RWPE1 (cell line): ENCODE measurements at places on chromosomes 12 and 14.

- no peak for DNase-seq
These were observed 31.3 kb upstream of the TMEM263 start for GRCh38 chr12:106924268-106924861.

DNA sequence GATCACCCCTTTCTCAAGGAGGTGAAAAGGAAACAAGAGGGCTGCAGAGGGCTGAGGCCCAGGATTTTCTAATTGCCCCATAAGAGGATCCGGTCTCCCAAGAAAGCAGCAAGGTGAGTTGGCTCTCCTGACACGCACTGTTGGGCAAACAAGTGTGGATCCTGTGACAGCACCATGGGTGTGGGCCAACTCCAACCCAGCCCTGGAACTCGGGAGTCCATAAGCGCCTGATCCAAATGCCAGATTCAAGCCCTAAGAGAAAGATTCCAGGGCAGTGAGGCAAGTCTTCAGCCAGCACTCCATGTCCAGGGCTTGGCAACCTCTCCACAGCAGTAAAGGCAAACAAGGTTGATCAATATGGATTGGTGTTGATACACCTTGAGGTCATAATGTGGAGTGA, 33.1 kb downstream of the KCNA5 start:
- no peak for DNase-seq

DNA sequence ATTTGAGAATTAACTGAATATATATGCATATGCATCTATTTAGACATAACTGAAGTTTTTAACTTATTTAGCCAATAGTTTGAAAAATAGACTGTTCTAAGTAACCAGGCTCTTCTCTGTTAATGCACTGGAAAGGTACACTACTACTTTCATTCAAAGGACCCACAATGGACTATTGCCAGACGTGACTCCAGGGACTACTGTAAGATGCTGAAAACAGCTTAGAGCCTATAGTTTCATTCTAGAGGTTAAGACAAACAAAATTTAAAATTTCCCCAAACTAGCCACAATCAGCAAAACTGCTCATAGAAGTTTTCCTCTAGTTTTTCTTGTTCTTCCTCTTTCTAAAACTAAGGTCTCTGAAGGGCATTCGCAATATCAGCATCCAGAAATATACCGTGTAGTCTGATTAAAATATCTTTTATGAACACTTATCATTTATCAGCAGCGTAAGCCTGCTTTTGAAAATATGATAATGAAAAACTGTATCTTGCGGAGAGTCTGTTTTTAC, 10.4 kb downstream of the APPL2 start:
- DNase-seq: no peak

DNA sequence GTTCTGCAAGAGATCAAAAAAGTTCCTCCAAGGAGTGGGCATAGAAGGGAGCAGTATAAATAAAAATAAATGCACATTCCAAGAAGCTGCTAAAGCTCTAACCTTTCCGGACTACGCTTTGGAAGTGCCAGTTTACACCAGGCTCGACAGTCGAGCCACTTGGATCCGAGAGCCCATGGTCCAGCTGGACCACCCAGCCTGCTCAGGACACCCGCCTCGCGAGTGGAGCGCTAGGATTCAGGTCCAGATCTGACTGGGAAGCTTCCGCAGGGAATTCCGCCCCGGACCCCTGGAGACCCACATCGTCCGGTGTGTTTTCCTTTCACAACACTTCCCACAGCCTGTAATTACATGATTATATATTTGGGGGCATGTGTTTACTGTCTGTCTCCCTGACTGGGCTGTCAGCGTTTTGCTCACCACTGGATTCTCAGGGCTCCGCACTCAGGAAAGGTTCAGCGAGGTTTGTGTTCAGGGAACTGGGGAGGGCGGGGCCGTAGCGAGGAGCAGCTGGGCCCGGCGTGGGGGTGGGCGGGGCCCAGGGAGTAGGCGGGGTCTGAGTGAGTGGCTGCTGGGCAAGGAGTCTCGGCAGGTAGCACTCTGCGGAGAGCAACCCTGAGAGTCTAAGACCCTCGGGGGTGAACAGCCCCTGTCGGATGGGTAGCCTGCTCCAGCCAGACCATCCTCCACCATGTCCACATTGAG, 52.3 kb upstream of the TMEM263 start:
- DNase-seq: peak; percentile 88

DNA sequence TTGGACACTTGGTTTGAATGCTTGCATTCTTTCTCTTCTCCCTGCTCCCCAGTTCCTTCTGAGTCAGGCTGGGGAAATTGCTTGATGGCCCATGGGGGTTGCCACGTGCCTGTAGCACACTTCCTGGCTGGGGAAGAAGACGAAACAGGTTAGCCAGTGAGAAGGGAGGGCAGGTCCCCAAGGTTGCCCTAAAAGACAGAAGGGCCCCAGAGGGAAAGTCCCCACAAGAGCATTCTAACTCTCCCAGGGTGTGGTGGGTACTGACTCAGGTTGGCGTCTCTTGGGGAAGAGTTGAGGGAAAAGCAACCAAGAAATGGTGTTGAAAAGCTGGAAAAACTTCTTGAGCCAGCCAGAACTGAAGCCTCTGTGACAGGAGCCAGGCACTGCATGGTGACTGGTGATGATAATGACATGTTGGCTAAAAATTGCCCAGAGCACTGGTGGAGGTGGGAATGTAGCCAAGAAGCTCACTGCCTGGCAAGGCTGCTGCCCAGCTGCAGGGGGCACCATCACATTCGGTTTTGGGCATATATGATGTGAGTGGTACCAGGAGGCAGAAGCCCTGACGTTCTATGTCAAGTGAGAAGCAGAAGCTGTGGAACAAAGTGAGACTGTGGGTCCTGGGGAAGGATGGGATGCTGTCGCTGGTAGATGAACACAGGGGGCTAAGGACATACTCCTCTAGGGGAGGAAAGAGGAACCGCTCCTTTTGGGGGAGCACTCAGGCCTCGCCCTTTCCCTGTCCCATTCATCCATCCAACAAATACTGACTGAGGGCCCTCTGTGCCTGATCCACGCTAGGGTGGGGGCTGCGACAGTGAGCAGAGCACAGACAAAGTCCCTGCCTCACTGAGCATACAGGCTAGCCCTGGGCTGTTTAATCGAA, 8.1 kb upstream of the RABGGTA start:
- no peak for DNase-seq

DNA sequence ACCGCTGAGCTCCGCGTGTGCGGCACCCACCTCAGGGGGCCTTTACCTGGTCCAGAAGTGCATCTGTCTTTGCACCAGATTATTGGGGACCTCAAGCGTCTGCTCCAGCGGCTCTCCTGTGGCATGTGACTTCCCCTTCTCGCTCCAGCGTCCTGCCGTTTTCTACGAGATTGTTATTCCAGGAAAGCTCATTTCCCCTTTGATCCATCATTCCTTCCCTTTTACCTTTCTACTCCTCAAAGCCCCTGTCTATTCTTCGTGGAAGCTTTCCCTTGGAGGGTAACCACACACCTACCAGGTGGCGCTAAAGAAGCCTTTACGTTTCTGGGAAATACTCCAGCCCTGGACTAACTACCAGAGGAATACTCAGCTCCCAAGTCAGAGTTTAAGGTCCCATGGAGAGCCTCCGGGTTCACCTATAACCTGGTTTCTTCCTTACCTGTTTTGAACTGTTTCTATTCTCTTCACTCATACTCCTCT, 1.5 kb downstream of the FKBP4 start:
- DNase-seq: peak; percentile 32

- DNase-seq: no peak
These were observed 405.0 kb upstream of the TMTC1 start for GRCh38 chr12:30188602-30189326.

DNA sequence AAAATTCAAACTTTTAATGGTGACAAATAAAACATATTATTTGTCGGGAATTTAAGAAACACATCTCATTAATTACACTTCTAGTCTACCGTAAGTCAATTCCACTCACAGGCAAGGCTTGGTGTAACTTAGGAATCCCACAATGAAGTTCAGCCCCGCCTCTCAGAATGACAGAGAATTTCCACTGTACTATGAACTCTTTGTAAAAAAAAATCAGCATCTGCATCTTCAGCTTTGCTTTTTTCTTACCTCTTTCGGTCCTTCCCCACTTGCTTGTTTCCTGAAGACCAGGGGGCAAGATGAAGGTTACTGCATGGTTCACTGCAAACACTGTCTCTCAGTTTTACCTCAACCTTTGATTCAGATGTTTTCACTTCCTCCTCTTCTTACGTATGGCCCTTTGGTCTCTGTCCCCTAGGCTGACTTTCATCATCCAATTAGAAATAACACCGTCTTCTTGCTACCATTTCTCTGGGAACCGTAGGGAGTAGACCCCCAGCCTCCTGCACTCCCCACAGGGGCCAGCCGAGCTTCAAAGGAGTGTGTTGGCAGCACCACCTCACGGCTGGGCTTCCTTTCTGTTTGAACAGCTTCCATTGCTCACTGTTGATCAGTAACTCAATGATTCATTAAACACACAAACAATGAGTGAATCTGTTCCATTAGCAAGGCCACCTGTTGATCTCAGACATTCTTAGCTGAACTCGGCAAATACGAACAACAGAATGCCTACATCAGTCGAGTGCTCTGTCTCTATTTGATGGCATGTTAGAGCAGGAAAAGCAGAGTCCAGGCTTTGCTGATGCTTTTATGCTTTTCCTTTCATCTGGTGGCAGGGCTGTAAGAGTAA, 343.0 kb downstream of the BMP4 start:
- peak; percentile 53 for DNase-seq

GRCh38 chr12:5904969-5905368, 40.1 kb downstream of the ANO2 start:
- DNase-seq: no peak

DNA sequence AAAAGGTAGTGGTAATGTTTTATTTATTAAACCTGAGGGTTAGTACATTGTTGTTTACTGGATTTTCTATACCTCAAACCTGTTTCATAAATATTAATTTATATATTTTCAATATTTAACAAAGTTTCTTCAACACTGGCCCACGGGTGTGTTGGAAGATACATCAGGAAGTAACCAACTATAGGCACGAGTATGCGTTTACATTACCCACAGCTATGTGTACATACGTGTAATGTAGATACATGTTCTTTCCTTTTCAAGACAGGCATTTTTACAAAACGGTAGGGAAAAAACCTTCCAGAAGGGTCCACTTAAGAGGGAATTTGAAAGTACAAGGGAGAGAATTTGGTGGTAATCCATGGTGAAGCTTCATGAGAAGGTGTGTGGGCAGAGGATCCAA, 17.8 kb upstream of the KCNA1 start:
- DNase-seq: no peak

- DNase-seq: no peak
These were observed 49.4 kb downstream of the KRT80 start for GRCh38 chr12:52142431-52142830.

DNA sequence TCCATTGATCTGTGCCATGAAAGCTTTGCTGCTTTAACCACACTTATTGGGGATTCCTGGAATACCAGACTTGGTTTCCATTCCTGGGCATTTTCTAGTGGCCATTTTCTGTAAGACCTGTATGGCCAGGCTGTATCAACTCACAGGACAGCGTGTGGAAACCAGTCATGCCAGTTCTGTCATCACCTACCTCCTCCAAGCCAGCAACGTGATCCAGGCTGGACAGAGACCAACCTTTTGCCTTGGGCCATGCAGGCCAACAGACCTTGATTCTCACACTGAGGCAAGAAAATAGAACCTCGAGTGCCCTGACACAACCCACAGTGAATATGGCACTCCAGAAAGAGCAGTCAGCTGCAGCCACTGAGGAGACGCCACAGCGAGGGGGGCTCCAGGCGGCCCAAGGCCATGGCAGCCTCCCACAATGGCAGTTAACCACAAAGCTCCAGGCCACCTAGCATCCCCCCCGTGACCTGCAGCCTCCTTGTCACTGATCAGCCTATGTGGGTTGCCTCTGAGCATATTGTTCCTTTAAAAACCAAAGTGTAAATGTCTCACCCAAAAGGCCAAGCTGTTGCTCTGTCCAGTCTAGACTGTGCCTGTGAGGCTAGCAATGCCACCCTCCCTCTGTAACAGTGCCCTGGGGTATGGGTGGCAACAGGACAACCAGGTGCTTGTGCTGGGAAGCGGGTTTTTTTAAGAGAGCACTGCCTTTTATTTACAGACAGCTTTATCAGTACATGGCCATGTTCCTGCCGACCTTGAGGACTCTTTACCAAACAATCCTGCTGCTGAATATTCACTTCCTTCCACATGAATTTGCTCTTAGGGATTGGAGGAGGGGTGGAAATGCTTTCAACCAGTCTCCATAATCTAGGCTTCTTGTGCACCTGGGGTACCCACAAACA, 168.7 kb upstream of the HIF1A start:
- no peak for DNase-seq

- no peak for DNase-seq
These were observed 13.5 kb upstream of the KRT73 start for GRCh38 chr12:52631676-52632459.

DNA sequence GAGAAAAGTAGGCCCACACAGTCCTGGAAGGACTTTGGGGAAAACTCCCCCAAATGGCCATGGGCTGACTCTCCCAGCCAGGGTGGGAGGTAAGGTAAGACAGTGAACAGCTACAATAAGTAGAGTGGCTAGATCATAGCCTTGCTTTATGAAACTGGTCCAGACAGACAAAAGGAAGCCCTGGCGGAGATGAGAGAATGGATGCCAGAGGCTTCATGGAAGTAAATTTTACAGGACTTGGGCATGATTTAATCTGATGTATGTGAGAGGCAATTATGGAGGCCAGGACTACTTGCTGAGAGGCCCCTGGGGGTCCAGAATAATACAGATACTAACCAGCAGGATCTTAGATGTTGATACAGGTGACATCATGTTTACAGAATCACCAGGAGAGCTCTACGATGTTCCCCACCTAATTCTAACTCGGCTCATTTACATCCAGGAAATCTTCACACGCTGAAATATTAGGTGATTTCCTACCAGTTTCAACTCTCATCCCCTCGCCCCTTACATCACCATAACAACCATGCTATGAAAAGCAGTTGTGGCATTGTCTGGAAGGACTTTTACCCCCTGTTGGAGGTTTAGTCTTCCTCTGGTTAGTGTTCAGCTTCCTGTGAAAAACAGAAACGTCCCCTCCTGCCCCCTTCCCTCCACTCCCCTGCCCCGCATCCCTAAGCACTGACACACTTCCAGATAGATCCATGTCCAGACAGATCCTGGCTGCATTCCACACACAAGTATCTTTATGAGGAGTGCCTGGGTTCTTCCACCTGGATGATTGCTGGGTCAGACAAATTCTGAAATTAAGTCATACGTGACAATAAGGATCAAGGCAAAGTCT, 39.5 kb upstream of the NT5DC3 start:
- DNase-seq: peak; percentile 69

DNA sequence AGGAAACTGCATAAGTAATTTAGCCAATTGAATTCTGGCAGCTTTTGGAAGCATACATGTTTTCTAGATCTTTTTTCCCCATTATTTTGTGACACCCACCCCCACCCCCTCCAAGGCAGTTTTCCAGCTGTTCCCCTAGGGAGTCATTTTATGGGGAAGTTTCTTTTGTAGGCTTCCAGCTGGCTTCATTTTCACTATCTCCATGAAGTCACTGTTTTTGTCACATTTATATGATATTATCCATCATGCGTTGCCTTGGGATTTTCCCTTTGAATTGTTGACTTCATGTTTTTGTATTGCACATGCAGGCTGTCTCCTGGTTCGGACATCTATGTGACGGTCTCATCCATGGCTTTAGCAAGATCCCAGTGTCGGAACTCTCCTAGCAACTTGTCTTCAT, 233.6 kb upstream of the RGS6 start:
- no peak for DNase-seq
